ENCODE measurements at places on chromosomes 2 and 18.

GRCh38 chr2:174600349-174600748 lies 2.7 kb upstream of the WIPF1 start:
- DNase-seq = no peak

GRCh38 chr18:567122-567521 lies 13.1 kb upstream of the CETN1 start:
- peak; percentile 37 for DNase-seq

DNA sequence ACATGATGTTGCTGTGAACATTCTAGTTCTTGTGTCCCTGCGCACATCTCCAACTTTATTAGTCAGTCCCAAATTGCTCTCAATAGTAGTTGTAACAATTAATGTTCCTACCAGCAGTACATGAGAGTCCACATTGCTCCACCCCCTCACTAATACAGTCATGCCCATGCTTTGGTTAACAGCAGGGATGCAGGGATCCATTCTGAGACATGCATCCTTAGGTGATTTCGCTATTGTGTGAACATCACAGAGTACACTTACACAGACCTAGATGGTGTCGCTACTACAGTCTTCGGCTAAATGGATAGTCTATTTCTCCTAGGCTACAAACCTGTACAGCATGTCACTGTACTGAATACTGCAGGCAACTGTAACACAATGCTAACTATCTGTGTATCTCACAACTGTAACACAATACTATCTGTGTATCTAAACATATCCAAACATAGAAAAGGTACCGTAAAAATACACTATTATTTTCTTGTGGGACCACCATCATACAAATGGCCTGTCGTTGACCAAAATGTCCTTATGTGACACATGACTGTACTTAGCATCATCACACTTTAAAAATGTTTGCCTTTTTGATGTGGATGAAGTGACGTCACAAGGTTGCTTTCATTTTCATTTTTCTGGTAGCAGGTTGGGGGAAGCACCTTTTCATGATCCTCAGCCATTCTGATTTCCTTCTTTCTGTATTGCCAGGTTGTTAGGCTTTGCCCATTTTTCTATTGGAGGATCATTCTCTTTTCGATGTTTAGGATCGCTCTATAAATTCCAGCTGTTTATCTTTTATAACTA lies 82.9 kb upstream of the RNF152 start:
- DNase-seq = no peak

DNA sequence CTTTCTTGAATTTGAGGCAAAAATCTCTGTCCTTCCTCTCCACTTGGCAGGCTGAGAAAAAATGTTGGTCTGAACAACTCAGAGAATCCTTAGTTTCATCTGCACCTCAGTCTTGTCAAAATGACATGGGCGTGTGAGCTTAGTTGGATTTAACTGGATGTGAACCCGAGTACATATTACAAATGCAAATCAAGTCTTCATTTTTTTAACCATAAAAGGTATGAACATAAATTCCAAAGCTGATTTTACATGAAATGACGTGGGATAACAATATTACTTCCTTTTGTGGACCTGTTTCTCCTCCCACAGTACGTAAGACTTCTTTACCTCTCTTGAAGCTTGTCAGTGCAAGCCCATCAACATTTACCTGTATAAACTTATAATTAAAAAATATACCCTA lies 32.6 kb upstream of the RND3 start:
- DNase-seq = no peak

DNA sequence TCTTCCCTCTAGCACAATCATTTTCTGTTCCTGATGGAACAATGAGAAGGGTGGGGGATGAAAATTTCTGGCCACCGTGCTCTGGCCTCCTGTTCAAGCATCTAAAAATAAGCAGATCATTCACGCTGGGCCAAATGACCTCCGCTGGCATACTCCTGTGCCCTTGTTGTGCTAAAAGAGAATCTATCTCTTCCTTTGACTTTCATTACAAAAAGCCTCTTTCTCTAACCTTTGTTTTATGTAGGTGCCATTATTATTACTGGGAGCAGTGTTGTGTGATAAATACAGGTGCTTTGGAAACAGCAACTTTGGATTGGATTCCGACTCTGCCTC lies 44.6 kb upstream of the B3GNT2 start:
- DNase-seq = no peak

DNA sequence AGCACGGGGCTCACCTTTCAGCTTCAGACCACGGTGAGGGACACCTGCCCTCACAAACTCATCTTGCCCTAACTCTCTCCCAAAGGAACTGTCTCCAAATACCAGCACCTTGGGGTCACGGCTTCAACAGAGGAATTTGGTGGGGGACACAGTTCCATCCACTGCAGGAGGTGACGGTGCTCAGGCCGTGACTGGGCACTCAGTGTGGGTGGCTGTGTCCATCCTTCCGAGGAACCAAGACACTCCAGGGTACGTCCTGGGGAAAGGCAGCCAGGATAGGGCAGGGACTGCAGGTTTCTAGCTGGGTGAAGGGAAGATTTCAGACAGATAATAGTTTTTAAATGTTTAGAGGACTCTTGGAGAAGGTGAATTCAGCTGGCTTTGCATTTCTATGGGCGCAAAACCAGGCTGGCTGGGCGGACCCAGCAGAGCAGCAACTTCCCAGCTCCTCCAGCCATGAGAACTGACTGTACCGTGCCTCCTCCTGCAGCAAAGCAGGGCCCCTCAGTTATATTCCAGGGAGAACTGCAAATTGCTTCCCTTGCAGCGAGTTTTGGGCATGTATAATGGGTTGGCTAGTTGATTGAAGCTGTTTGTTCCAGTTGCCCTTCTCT lies 23.9 kb upstream of the ALLC start:
- no peak for DNase-seq

- DNase-seq = peak; percentile 77
Measured at GRCh38 chr18:50560681-50561629, 1.1 kb downstream of the MAPK4 start.

GRCh38 chr2:60400462-60401246 lies 152.8 kb downstream of the BCL11A start:
- DNase-seq = no peak

DNA sequence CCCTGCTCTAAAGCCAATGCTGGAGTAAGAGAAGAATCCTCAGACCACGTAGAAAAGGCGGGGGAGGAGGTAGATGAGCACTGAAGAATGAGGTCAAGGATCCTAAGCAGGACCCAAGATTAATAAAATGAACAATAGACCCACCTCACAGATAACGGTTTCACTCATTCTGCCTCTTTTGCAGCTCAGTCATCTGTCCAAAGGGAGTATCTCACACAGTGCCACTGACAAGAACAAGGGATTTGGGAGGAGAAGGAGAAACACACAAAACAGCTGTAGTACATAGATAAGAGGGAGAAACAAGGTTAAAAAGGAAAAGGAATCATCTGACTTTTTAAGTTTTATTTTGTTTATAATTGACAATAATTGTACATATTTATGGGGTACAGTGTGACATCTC lies 30.9 kb upstream of the SULT1C4 start:
- DNase-seq = no peak

- DNase-seq = no peak
Measured at GRCh38 chr2:169775765-169776164, 22.9 kb upstream of the SSB start.

- no peak for DNase-seq
Measured at GRCh38 chr2:154293864-154294263, 404.6 kb upstream of the KCNJ3 start.

DNA sequence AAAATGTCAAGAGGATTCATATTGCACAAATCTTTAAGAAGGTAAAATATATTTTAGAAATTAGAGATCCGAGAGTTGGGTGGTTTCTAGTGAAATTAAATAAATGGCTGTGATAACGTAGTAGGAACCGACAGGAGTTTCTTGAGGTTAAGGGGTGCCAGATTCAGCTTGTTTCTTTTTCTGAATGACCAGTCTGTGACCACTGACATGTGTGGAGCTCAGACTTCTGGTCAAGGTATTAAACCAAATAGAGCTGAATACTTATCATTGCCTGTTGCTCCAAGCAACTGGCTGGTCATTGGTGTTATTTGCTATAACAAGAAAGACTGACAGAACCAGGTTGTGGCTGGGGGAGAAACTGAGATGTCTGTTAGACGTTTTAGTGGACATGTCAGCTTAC lies 408.2 kb upstream of the HS6ST1 start:
- no peak for DNase-seq

DNA sequence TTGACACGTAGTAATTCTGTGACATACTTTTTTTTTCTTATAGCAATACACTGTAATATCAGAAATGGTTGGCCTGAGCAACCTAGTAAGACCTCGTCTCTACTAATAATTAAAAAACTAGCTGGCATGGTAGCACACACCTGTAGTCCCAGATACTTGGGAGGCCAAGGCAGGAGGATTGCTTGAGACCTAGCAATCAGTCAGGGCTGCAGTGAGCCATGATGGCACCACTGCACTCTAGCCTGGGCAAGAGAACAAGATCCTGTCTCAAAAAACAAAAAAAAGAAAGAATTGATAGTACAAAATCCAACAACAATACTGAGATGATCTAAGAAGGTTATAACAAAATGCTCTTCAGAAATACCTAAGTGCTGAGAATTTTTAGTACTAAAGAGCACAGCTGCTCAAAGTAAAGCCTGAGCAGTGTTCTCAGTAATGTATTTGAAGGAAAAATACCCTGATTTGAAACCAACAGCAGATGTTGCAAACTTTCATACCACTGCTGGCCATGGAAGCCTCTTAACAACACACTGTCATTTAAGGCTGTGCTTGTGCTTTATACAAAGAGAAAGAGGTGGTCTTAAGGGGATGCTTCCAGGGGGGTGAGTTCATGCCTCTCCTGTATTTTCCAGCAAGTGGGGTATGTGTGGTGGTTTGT lies 132.6 kb upstream of the CDCA7 start:
- no peak for DNase-seq

- DNase-seq = no peak
Measured at GRCh38 chr2:144333143-144333555, 186.8 kb downstream of the ZEB2 start.

- DNase-seq = no peak
Measured at GRCh38 chr2:104476075-104476474, 377.8 kb upstream of the POU3F3 start.

DNA sequence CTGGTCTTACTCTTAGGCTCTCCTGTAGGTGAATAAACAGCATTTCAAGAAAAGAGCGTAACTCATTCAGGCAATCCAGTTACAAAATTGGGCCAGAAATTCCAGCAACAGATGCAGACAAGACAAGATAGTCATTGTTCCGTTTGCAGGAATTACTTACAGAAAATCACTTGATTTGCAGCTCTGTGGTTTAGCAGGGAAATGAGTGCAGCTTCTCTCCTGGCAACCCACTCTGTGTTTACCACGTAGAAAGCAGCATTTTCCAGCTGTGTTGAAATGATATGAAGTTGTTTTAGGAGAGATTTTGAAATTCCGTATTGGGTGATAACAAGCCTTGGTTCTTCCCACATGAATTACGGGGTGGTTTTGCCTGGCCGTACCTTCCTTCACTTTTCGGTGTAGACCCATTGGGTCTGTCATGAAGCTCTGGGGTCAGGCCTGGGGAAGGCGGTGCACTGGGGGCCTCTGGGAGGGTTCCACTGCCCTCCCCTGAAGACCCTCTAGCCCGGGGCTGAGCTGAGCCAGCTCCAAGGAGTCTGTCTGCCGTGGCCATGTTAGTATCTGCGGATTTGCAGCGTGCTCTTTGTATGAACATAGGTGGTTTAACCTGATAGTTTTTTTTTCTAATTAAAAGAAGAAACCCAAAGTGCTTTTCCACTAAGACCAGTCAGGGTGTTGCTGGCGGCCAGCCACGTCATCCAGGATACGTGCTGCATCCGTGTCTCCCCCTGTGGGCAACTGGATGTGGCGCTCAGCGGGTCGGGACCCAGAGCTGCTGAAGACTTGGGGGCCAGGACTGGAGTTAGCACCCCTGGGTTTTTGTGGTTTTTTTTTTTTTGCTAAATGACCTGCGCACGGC lies 58.9 kb upstream of the KCNG2 start:
- DNase-seq = no peak

DNA sequence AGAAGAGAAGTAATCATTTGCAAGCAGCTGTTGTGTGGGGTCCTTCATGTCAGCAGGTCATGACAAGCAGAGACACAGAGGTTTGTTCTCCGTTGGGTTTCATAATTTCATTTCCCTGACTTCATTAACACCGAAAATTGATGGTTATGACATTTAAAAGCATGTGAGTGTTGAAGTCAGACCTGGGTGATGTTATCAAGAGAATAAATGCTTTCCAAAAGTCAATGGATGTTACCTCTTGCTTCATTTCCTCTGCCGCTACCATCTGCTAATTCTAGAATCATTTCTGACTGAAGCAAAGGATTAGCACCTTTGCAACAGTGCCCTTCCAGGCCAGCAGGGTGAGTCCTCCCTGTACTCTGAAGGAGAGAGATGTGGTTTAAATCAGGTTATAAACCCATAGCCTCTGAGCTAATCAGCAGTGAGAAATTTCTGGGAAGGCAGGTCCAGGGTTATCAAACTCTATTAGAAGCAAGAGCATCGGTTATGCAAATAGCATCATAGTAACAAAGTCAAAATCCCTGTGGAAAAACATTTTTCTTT lies 446.2 kb downstream of the PIK3C3 start:
- DNase-seq = no peak

DNA sequence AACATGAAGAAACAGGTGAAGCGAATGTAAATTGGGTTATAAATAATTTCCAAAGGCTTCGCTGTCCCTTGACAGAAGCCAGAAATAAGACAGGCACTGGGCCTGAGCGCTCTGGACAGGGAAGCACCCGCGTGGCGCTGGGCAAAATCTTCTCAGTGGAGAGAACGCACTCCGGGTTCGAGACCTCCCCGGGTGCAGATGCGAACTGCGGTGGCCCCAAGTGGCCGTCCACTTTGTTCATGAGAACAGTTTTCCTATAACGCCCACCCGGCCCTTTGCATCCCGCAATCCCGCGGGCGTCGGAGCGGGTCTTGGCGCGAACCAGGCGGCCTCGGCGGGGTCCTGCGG lies 651 bp upstream of the DPYSL5 start:
- DNase-seq = no peak

Measured in eye (tissue), 1 donor.